Endothelial cell (in vitro differentiated cells): ENCODE measurements at places on chromosomes 1 and 21.

GRCh38 chr21:36759348-36760083, 60.6 kb downstream of the SIM2 start:
- H3K36me3 ChIP-seq, result peaks cover 40% of the 10 kb centered on the region
- peak overlapping the region; percentile 48 for H3K4me3 ChIP-seq
- DNase-seq, result no peak
- H3K27ac ChIP-seq, result no peak overlapping the region
- no peaks in the 10 kb centered on the region for H3K4me1 ChIP-seq

DNA sequence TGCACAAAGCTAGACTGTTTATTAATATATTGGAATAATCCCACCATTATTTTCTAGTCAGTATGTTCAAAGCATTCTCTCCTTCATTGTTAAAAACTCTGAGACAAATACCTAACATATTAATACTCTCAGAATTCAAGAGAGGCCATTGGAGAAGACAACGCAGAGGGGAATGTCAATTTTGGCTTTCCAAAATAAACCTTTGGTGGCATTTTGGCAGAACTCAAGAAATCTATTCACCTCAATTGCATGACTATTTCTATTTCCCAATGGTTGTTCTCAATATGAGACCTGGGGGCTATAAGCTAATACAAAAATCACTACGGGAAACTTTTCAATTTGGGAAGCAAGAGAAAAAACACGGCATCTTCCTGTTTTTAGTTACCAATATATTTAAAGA, 58.5 kb downstream of the RUSC1 start:
- H3K27ac ChIP-seq, result peak overlapping the region; percentile 93
- no peaks in the 10 kb centered on the region for H3K27me3 ChIP-seq
- peaks cover 9% of the 10 kb centered on the region for H3K36me3 ChIP-seq
- H3K4me1 ChIP-seq, result peaks cover 17% of the 10 kb centered on the region
- DNase-seq, result no peak

GRCh38 chr1:22319608-22320007, 132.0 kb upstream of the ZBTB40 start:
- H3K4me3 ChIP-seq, result no peak overlapping the region
- no peaks in the 10 kb centered on the region for H3K36me3 ChIP-seq
- DNase-seq, result no peak
- peaks cover 4% of the 10 kb centered on the region for H3K27me3 ChIP-seq
- peaks cover 3% of the 10 kb centered on the region for H3K4me1 ChIP-seq

GRCh38 chr1:41586230-41586629, 101.7 kb upstream of the EDN2 start:
- H3K4me3 ChIP-seq, result no peak overlapping the region
- H3K27ac ChIP-seq, result no peak overlapping the region
- no peak for DNase-seq
- H3K4me1 ChIP-seq, result peaks cover under 1% of the 10 kb centered on the region
- peaks cover 3% of the 10 kb centered on the region for H3K36me3 ChIP-seq

DNA sequence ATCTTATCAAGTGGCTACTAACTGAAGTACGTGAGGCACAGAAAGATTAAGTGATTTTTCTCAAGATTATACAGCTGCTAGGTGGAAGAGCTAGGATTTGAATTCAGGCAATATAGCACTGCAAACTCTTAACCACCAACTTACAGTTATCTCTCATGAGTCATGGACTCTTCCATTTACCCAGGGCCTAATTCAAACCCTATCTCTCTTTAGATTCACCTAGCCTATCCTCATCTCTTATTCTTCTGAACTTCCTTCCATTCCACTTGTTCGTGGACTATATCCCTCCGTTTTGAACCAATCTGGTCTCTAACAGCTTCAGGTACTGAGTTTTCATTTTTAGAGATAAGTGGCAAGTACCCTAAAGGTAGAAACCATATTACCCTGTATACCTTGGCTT, 92.8 kb upstream of the DMRTA2 start:
- H3K27ac ChIP-seq, result no peak overlapping the region
- DNase-seq, result no peak
- no peaks in the 10 kb centered on the region for H3K36me3 ChIP-seq
- no peaks in the 10 kb centered on the region for H3K27me3 ChIP-seq
- H3K4me3 ChIP-seq, result no peak overlapping the region

- no peak for DNase-seq
- H3K27me3 ChIP-seq, result peaks cover 2% of the 10 kb centered on the region
- no peak overlapping the region for H3K4me3 ChIP-seq
- H3K4me1 ChIP-seq, result peaks cover 16% of the 10 kb centered on the region
Measured at GRCh38 chr1:230210326-230210980, 143.4 kb downstream of the GALNT2 start.

- H3K36me3 ChIP-seq, result peaks cover 4% of the 10 kb centered on the region
- H3K4me3 ChIP-seq, result no peak overlapping the region
- no peak for DNase-seq
- H3K27me3 ChIP-seq, result peaks cover 3% of the 10 kb centered on the region
- H3K4me1 ChIP-seq, result peaks cover 40% of the 10 kb centered on the region
Measured at GRCh38 chr1:40842691-40843090, 19.5 kb downstream of the CITED4 start.

GRCh38 chr21:36186506-36187399, 30.1 kb downstream of the DOP1B start:
- no peak overlapping the region for H3K4me3 ChIP-seq
- H3K4me1 ChIP-seq, result no peaks in the 10 kb centered on the region
- no peaks in the 10 kb centered on the region for H3K27me3 ChIP-seq

DNA sequence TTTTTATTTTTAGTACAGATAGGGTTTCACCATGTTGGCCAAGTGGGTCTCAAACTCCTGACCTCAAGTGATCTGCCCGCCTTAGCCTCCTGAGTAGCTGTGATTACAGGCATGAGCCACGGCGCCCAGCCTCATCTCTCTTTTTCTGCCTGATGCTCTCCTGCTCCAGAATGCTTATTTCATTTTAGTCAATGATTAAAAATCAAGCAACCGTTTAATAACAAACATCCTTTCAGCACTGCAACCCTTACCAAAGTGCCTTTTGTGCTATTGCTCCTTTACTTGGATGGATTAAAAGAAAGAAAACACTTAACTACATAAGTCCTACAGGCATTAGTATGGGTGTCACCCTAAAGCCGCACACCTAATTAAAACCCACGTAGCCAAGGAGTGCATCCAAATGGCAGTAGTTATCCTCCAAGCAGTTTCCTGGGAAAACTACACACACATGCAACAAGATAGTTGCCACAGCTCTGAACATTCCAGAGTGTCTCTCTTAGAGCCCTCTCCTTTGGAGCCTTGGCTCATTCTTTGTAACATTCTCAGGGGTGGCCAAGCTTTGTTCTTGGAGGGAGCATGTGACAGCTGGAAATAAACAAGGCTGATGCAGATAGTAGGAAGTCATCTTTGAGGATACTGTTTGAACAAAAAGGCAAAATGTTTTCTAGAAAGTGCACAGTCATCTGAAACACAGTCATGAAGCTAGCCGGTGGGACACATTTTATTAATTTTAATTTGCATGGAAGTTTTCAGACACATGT, 51.2 kb downstream of the KCNJ15 start:
- H3K4me3 ChIP-seq, result no peak overlapping the region
- DNase-seq, result no peak
- H3K27ac ChIP-seq, result no peak overlapping the region
- H3K27me3 ChIP-seq, result peaks cover 1% of the 10 kb centered on the region
- H3K4me1 ChIP-seq, result peaks cover 13% of the 10 kb centered on the region
- H3K36me3 ChIP-seq, result no peaks in the 10 kb centered on the region

DNA sequence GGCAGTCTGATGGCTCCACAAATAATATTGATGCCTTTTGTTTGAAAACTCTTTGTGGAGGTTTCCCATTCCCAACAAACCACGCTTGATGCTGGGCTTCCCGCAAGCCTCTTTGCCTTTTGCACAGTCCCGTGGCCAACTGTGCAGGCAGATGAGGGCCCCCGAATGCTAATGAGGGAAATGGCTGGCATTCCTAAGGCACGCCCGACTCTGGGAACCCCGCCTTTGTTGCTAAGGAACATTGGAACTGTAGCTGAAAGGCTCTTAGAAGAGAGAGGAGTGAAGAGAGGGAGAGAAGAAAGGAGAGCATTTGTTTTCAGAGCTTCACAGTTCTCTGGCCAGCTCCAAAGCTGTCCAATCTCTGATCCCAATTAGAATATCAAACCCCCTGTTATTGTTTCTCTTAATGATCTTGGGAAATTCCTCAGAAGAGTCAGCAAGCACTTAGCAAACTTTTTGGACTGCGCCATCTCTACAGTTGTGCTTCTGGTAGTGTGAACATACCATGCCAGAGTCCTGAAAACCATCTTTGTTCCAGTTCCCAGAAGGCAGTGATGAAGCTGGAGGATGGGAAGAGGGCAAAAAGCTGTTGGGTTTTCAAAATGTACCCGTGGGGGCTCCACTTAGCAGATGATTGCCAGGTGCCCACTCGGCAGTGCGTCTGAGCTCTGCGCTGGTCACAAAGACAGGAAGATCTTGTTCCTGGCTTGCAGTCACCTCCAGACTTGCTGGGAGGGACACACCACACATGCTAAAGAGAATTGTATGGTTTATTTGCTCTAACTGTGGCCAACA, 60.1 kb upstream of the CYP2J2 start:
- H3K4me3 ChIP-seq, result no peak overlapping the region
- H3K27ac ChIP-seq, result no peak overlapping the region
- DNase-seq, result no peak
- H3K36me3 ChIP-seq, result no peaks in the 10 kb centered on the region
- H3K27me3 ChIP-seq, result peaks cover 1% of the 10 kb centered on the region
- peaks cover 6% of the 10 kb centered on the region for H3K4me1 ChIP-seq

DNA sequence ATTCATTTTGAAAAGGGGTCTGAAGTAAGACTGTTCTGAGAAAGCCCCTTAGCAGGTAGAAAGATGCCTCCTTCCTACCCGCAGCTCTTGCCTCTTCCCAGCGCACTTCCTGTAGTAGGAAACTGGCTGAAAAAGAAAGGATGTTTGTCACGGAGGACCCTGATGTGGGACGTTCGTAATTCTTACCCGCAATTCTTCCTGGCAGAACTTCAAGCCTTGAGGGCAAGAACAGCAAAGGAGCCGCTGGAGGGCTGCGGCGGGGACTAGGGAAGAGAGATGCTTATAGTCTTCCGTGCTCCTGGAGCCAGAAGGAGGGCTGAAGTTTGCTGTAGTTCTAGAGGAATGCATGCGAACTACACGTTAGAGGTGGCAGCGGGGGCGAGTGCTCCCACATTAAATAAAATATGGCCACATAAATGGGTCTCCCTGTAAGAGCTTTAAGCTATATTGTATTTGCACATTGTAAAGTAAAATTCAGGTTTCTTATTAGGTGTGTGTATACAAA, 6.3 kb downstream of the C1orf53 start:
- H3K4me3 ChIP-seq, result no peak overlapping the region
- H3K36me3 ChIP-seq, result peaks cover 5% of the 10 kb centered on the region
- DNase-seq, result no peak
- peaks cover 38% of the 10 kb centered on the region for H3K4me1 ChIP-seq
- peaks cover 43% of the 10 kb centered on the region for H3K27me3 ChIP-seq

DNA sequence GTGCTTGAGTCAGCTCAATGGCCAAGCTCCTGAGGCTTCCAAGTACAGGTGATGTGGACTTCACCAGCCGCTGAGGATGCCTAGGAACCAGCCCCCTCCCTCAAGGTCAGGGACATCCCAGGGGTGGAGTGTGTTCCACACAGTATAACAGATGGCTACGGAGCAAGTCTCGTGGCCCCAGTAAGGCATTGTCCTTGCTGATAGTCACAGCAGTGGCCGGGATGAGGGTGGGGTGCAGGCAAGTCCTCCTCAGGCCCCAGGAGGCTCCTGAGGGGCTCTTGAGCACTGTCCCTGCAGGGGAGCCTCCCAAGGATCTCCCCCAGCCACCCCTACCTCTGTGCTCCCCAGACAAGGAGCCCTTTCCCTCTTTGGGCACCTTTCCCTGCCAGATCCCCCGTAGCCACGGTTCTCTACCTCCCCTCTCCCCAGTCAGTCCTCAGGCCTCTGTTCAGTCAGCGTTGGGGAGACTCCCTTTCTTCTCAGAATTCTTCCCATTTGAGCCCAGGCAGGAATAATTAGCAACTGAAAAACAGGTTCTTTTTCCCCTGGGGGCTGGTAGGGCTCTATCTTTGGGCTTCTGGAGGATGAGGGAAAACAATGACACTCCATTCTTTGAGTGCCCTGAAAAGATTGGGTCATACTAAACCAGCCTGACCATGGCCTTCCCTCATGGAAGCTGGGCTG, 7.1 kb upstream of the THEM5 start:
- DNase-seq, result no peak
- H3K36me3 ChIP-seq, result peaks cover 3% of the 10 kb centered on the region
- H3K4me3 ChIP-seq, result peak overlapping the region; percentile 25
- no peak overlapping the region for H3K27ac ChIP-seq
- peaks cover 6% of the 10 kb centered on the region for H3K27me3 ChIP-seq
- H3K4me1 ChIP-seq, result peaks cover 36% of the 10 kb centered on the region

DNA sequence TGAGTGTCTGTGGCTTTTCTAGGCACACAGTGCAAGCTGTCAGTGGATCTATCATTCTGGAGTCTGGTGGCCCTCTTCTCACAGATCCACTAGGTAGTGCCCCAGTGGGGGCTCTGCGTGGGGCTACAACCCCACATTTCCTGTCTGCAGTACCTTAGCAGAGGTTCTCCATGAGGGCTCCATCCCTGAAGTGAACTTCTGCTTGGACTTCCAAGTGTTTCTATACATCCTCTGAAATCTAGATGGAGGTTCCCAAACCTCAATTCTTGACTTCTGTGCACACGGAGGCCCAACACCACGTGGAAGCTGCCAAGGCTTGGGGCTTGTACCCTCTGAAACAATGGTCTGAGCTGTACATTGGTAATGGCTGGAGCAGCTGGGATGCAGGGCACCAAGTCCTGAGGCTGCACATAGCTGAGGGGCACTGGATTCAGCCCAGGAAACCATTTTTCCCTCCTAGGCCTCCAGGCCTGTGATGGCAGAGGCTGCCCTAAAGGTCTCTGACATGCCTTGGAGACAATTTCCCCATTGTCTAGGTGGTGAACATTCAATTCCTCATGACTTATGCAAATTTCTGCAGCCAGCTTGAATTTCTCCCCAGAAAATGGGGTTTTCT, 29.2 kb upstream of the TSNAX start:
- H3K4me3 ChIP-seq, result no peak overlapping the region
- peaks cover 3% of the 10 kb centered on the region for H3K27me3 ChIP-seq
- H3K27ac ChIP-seq, result no peak overlapping the region

DNA sequence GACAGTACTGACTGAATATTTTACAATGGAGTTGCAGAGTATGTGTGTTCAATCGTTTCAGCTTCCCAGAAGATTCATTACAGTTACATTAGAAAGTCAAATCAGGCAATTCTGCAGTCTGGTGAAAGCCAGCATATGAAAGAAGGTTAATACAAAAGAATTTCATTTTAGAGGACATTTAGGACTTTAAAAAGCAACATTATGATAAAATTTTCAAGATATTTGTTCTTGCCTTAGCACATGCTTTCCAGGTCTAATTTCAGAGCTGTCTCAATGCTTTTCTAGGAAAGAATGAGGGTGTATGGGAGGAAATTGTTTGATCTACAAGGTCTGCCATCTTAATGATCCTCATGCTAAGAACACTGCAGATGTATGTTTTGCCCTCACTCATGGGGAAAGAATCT, 63.2 kb downstream of the RERE start:
- DNase-seq, result no peak
- H3K27ac ChIP-seq, result no peak overlapping the region
- peaks cover 1% of the 10 kb centered on the region for H3K27me3 ChIP-seq
- H3K36me3 ChIP-seq, result no peaks in the 10 kb centered on the region
- peaks cover 7% of the 10 kb centered on the region for H3K4me1 ChIP-seq
- H3K4me3 ChIP-seq, result no peak overlapping the region
